ENCODE measurements at places on chromosomes 4 and X.

GRCh38 chrX:15448010-15448639 lies 45.0 kb downstream of the PIR start:
- DNase-seq = no peak

DNA sequence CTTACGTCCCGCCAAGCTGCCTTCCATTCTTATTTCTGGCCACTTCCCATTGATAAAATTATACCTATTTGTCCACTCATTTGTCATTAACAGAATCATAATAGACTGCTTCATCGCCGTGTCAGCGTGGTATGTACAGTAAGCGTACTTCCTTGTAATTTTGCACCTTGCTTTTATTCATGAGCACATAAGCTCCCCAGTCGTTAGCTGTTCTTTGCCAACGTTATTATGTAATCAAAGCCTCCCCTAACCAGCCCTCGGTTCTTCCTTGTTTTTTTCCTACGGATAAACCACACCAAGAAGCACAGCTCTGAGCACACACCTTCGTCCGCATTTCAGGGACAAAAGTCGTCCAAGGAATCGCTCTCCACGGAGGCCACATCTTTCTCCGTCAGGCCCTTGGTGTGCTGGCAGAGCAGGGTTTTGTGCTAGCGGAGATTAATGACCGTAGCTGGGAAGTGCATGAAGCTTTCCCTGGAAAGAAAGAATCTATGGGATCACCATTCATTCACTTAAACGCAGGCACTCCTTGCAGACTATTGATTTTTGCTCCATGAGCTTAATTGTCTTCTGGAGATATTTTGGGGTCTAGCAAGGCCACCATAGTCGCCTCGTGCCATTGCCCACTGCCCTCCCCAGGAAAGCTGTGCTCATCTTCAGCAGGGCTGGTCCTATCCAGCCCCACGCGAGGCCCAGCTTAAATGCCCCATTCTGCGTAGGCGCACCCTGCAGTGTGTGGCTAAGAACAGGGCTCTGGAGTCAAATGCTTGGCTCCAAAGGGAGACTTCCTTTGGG lies 200.9 kb upstream of the PSAPL1 start:
- DNase-seq = no peak

DNA sequence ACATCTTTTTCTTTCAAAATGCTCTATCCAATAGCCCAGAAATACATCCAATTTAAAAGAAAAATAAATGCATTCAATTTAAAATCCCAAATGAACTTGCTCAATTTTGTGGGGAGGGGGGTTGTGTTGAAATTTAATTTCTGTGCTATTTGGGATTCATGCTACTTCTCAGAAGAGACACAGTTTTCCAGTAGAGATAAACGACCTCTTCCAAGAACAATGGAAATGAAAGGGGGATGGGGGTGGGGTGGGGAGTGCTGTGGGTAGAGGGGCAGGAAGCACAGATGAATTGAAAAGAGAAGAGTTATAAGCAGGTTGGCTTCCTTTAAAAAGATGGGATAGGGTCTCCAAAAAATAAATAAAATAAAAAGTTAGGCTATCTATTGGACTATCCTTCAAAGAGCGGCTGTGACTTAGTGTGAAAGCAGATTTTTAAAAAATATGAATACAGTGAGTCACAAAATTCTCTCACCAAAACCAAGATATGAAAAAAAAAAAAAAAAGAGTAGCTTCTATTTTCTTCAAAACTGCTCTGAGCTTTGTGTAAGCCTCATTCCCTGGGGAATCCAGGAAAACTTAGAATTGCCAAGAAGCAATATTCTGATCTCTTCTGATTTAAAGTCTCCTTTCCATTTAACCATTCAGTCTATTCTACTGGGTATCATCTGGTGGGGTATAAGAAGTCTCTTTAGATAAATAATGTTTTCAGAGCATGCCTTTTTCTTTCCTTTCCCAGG lies 324.3 kb downstream of the PTTG2 start:
- DNase-seq = no peak

- DNase-seq = peak; percentile 65
These were observed 69.1 kb upstream of the UCP1 start for GRCh38 chr4:140637836-140638235.

GRCh38 chrX:23503835-23504539 lies 163.3 kb upstream of the PRDX4 start:
- peak; percentile 96 for DNase-seq
